ENCODE measurements at places on chromosomes 6 and 20.

- peak overlapping the region; percentile 50 for H3K27ac ChIP-seq
- H3K27me3 ChIP-seq = no peaks in the 10 kb centered on the region
- H3K36me3 ChIP-seq = no peaks in the 10 kb centered on the region
- peak; percentile 41 for DNase-seq
- peak overlapping the region; percentile 1 for H3K4me3 ChIP-seq
Measured at GRCh38 chr6:130223508-130223907, 757 bp upstream of the SAMD3 start.

DNA sequence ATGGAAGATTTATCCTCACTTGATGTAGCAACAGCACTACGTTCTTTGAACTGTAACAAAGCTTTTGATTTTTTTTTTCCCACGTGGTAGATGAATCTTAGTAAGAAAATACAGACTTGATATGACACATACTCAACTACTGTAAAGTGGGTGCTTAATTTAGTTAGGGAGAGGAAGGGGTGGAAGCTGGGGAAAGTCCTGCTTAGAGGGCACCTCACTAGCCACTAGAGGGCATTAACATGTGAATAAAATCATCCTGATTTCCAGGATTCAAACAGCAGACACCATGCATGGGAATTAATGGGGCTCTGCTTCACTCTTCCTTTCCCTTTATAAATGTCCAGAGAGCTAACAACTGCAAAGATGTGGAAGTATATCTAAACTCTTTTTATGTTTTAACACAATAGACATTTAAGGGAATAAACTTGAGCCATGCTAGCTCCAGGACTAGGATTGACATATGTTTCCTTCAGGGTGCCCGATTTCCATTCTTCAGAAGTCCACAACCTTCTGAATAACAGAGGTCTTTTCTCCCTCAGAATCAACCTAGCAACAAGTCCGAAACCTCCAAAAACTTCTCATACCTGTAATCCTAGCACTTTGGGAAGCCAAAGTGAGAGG is 250.1 kb downstream of the ATXN1 start:
- no peak overlapping the region for H3K27ac ChIP-seq
- H3K4me3 ChIP-seq = no peak overlapping the region
- H3K27me3 ChIP-seq = no peaks in the 10 kb centered on the region
- no peak for DNase-seq
- H3K36me3 ChIP-seq = no peaks in the 10 kb centered on the region

GRCh38 chr20:54539521-54540046 is 64.2 kb downstream of the DOK5 start:
- H3K36me3 ChIP-seq = no peaks in the 10 kb centered on the region
- no peak overlapping the region for H3K4me3 ChIP-seq
- H3K27ac ChIP-seq = no peak overlapping the region
- no peak for DNase-seq
- no peaks in the 10 kb centered on the region for H3K27me3 ChIP-seq

DNA sequence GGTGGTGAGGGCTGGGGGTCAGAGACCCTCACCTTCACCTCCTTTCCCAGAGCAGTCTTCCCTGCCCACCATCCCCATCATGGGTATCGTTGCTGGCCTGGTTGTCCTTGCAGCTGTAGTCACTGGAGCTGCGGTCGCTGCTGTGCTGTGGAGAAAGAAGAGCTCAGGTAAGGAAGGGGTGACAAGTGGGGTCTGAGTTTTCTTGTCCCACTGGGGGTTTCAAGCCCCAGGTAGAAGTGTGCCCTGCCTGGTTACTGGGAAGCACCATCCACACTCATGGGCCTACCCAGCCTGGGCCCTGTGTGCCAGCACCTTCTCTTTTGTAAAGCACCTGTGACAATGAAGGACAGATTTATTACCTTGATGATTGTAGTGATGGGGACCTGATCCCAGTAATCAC is 2.1 kb downstream of the HLA-G start:
- no peak overlapping the region for H3K27ac ChIP-seq
- no peak for DNase-seq
- H3K36me3 ChIP-seq = no peaks in the 10 kb centered on the region
- H3K27me3 ChIP-seq = peaks cover 23% of the 10 kb centered on the region
- H3K4me3 ChIP-seq = no peak overlapping the region
- peaks cover 13% of the 10 kb centered on the region for H3K4me1 ChIP-seq

GRCh38 chr6:152209211-152209610 is 401.7 kb downstream of the ESR1 start:
- DNase-seq = no peak
- H3K27ac ChIP-seq = no peak overlapping the region
- no peaks in the 10 kb centered on the region for H3K27me3 ChIP-seq
- H3K4me1 ChIP-seq = no peaks in the 10 kb centered on the region

- no peaks in the 10 kb centered on the region for H3K27me3 ChIP-seq
- peaks cover 21% of the 10 kb centered on the region for H3K4me1 ChIP-seq
- no peaks in the 10 kb centered on the region for H3K36me3 ChIP-seq
Measured at GRCh38 chr6:139250296-139251044, 41.3 kb downstream of the TXLNB start.

DNA sequence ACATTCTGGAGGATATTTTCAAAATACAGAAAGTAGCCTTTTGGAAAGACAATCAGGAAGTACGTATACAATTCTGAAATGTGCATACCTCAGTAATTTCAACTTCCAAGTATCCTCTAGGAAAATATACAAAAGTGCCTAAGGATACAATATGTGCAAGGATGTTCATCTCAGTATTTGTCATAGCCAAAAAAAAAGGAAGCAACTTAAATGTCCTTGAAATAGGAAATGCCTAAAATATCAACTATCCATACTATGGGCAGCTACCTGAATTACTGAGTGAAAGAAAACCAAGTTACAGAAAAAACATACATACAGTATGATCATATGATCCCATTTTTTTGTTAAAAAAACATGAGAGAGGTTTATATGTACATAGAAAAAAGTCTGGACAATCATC is 1.5 kb downstream of the PPIL1 start:
- no peak for DNase-seq
- no peaks in the 10 kb centered on the region for H3K27me3 ChIP-seq
- no peak overlapping the region for H3K27ac ChIP-seq
- peaks cover 6% of the 10 kb centered on the region for H3K4me1 ChIP-seq
- H3K36me3 ChIP-seq = peaks cover 6% of the 10 kb centered on the region

- H3K4me3 ChIP-seq = no peak overlapping the region
- DNase-seq = no peak
- H3K27me3 ChIP-seq = no peaks in the 10 kb centered on the region
- no peaks in the 10 kb centered on the region for H3K36me3 ChIP-seq
- H3K27ac ChIP-seq = no peak overlapping the region
Measured at GRCh38 chr6:90375681-90376439, 79.2 kb upstream of the BACH2 start.

DNA sequence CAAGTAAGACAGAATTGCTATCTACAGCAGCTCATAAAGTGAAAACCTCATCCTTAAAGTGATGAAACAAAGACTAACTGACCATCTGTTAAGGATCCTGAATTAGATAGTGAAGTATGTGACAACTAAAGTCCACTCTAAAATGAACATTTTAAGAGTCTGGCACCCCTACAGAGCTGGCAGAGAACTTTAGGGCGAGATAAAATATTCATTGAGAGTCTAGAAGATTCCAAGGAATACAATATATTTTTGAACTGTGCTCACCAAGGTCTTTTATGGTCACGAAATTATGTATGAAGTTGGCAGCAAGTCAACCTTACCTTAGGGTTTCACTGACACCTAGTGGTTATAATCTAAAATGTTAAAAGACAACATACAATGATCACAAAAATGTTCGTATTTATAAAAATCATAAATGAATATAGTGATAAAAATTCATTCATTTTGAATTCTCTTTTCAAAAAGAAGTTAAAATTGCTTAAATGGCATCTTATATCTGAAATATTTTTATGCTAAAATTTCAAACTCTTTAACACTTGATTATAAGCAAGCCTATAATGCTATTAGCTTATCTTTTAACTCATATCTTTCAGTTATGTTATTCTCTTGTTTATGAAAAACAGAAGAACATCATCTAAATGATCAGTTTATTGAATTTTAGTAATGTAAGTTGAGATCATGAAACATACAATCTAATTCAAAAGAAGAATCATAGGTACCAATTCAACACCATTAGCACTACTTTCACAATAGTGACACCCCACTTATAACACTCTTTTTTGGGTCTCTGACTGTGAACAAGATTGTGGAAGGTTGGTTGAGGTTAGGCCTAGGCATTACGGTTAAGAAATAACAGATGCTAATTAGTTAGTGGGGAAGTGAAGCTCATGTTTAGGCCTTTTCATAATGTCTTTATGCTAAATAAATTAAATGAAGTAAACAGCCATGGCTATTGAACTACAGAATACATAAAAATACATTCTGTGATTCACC is 27.5 kb downstream of the RSPH3 start:
- H3K27ac ChIP-seq = no peak overlapping the region
- H3K4me1 ChIP-seq = no peaks in the 10 kb centered on the region
- H3K27me3 ChIP-seq = no peaks in the 10 kb centered on the region
- H3K4me3 ChIP-seq = no peak overlapping the region
- no peak for DNase-seq

- H3K36me3 ChIP-seq = peaks cover 40% of the 10 kb centered on the region
- H3K27me3 ChIP-seq = no peaks in the 10 kb centered on the region
- H3K27ac ChIP-seq = no peak overlapping the region
- no peak overlapping the region for H3K4me3 ChIP-seq
- H3K4me1 ChIP-seq = no peaks in the 10 kb centered on the region
Measured at GRCh38 chr6:30341728-30342127, 3.2 kb upstream of the RPP21 start.

GRCh38 chr6:12709116-12709515 is 7.5 kb upstream of the PHACTR1 start:
- H3K4me3 ChIP-seq = no peak overlapping the region
- H3K36me3 ChIP-seq = no peaks in the 10 kb centered on the region
- no peak for DNase-seq
- H3K27ac ChIP-seq = no peak overlapping the region
- no peaks in the 10 kb centered on the region for H3K4me1 ChIP-seq
- no peaks in the 10 kb centered on the region for H3K27me3 ChIP-seq

DNA sequence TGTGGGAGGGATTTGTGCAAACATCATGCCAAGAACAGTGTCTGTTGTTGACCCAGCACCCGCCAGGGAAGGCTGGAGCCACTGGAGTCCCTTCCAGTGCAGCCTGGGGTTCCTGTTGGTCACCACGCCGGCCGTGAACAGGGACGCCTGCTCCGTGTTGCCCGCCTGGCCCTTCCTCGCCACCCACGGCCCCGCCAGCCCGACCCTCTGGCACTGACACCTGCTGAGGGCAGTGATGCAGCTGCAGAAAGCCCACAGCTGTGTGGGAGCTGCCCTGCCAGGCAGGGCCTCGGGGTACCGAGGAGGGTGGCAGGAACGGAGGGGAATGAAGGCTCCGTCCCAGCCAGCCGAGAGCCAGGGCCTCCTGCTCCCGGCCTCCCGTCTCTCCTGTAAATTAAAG is 75.5 kb upstream of the SLCO4A1 start:
- no peak for DNase-seq
- H3K27ac ChIP-seq = no peak overlapping the region
- H3K36me3 ChIP-seq = no peaks in the 10 kb centered on the region
- H3K4me1 ChIP-seq = no peaks in the 10 kb centered on the region
- H3K27me3 ChIP-seq = no peaks in the 10 kb centered on the region
- no peak overlapping the region for H3K4me3 ChIP-seq

DNA sequence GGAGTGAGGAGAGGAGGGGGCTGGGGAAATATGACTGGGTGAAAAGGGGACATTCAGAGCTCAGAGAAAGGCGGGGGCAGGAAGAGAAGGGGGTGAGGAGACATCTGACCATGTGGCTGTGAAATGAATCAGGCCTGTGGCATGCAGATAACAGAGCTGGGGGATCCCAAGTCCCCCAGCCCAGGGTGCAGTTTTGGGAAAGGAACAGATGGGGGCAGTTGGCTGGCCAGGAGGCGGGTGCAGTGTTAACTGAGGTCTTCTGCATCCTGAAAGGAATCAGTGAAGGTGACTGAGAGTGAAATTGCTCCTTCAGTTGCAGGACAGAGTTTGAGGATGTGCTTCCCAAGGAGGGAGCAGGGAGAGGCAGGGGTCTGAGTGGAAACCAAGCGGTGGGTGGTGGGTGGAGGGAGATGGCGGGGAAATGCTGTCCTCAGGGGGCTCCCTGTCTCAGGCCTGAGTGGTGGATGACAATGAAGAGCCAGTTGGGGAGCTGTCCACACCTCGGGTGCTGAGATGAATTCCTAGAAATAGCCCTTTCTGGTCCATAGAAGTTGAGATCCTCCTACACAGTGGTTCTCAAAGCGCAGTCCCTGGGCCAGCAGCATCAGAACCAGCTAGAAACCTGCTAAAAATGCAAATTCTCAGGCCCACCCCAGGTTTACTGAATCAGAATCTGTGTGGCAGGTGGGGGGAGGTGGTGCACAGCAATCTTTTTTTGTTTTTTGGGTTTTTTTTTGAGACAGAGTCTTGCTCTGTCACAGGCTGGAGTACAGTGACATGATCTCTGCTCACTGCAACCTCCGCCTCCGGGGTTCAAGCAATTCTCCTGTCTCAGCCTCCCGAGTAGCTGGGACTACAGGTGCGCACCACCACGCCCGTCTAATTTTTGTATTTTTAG is 26.0 kb upstream of the CCDC167 start:
- no peak overlapping the region for H3K4me3 ChIP-seq
- H3K27me3 ChIP-seq = no peaks in the 10 kb centered on the region
- H3K36me3 ChIP-seq = no peaks in the 10 kb centered on the region
- peaks cover 10% of the 10 kb centered on the region for H3K4me1 ChIP-seq
- H3K27ac ChIP-seq = no peak overlapping the region

GRCh38 chr6:6686748-6687601 is 98.5 kb downstream of the LY86 start:
- H3K27me3 ChIP-seq = no peaks in the 10 kb centered on the region
- H3K27ac ChIP-seq = no peak overlapping the region
- DNase-seq = no peak
- no peaks in the 10 kb centered on the region for H3K36me3 ChIP-seq

DNA sequence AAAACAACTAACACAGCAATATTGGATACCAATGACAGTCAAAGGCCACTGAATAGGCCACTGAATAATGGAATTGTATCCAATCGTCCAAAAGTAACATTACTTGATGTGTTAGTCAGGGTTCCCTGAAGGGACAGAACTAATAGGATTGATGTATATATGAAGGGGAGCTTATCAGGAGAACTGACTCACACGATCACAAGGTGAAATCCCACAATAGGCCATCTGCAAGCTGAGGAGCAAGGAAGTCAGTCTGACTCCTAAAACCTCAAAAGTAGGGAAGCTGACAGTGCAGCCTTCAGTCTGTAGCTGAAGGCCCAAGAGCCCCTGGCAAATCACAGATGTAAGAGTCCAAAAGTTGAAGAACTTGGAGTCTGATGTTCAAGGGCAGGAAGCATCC is 571.4 kb downstream of the PRKN start:
- no peak overlapping the region for H3K4me3 ChIP-seq
- H3K36me3 ChIP-seq = no peaks in the 10 kb centered on the region
- no peak for DNase-seq
- H3K27ac ChIP-seq = no peak overlapping the region
- H3K27me3 ChIP-seq = no peaks in the 10 kb centered on the region

GRCh38 chr6:18025596-18025995 is 38.2 kb upstream of the KIF13A start:
- no peak for DNase-seq
- no peaks in the 10 kb centered on the region for H3K36me3 ChIP-seq
- H3K27ac ChIP-seq = no peak overlapping the region
- no peaks in the 10 kb centered on the region for H3K27me3 ChIP-seq
